ENCODE measurements at places on chromosomes 3 and 15.

DNA sequence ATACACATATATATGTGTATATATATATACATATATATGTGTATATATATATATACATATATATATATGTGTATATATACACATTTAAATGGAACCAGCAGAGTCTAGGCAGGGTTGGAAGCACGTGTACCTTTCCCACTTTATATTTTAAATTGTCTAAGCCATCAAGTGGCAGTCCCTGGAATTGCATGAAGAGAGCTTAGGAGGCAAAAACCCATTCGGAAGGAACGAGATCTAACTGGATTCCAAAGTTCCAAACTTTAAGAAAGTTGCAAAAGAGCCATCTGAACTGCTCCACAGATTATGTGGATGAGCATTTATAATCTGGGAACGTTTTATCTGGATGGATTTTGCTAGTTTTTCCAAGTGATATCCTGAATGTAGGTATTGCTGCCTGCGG is 186.5 kb downstream of the FOXP1 start:
- no peak for DNase-seq

DNA sequence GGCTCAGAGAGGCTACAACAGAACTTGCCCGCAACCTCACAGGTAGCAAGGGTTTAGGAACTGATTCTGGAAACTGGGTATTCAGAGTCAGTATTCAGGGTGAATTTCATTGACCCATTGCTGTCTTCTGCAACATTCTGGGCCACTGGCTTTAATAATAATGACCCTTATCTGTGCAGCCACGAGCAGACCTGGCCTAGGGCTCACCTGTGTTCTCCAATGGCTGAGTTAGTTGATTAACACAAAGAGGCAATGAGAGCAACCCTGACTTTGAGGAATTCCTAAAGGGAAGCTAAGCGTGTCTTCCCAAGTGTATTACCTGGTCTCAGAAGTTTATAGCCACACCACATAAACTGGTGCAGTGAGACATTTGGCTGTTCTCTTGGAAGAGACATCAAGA is 289.9 kb downstream of the EPHB1 start:
- DNase-seq, result no peak

GRCh38 chr15:80730387-80730786 is 35.3 kb downstream of the ABHD17C start:
- DNase-seq, result no peak

DNA sequence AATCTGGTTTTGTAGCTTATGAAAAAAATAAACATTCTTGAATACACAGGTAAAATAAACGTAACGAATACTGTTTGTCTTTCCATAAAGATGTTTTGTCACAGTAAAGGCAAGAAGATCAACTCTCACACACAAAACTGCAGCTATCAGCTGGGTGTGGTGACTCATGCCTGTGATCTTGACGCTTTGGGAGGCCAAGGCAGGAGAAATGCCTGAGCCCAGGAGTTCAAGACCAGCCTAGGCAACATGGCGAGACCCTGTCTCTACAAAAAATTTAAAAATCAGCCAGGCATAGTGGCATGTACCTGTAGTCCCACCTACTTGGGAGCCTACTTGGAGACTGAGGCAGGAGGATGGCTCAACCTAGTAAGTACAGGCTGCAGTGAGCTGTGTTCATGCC is 39.6 kb downstream of the CBLB start:
- no peak for DNase-seq

GRCh38 chr3:81764665-81765064 is 3.2 kb upstream of the GBE1 start:
- no peak for DNase-seq

GRCh38 chr3:71226565-71227269 is 356.8 kb downstream of the FOXP1 start:
- DNase-seq, result peak; percentile 65

- DNase-seq, result no peak
Measured at GRCh38 chr15:96298217-96298616, 32.3 kb upstream of the NR2F2 start.

GRCh38 chr3:44228900-44229299 is 12.8 kb upstream of the TOPAZ1 start:
- DNase-seq, result no peak

GRCh38 chr15:27324886-27325615 is 354.1 kb downstream of the GABRG3 start:
- no peak for DNase-seq

DNA sequence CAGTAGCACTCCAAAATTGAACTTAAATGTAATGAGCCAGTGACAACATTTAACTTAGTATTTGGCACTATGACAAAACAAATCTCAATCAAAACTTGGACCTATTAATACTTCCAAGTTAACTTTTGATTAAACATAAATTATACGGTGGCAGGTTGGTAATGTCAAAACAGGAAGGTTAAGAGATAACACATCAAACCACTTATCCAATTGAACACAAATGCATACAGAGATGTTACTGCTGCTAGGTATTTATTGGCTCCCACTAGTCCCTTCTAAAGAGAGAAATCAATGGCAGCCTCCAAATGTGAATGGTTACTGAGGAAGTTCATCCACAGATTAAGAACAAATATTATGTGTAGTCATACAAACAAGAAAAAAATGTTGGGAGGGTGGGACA is 1.8 kb downstream of the GSK3B start:
- no peak for DNase-seq

GRCh38 chr3:129313415-129313664 is 34.7 kb downstream of the HMCES start:
- no peak for DNase-seq

DNA sequence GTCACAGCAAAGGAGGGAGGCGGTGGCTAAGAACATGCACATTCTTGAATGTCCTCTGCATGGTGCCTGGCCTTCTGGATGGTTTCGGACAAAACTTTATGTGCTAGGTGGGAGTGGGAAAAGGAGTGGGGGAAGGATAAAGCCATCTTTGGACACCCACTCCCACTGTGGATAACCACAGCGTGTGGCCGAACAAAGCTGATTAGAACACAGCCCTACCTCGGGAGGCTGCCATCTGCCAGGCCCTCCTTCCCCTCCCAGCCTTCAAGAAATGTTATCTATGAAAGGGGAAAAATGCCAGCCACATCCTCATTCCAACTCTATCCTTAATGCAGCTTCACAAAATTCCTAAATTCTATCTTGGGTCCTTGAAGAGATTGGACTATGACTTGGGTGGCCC is 18.8 kb downstream of the AMOTL2 start:
- DNase-seq, result no peak

DNA sequence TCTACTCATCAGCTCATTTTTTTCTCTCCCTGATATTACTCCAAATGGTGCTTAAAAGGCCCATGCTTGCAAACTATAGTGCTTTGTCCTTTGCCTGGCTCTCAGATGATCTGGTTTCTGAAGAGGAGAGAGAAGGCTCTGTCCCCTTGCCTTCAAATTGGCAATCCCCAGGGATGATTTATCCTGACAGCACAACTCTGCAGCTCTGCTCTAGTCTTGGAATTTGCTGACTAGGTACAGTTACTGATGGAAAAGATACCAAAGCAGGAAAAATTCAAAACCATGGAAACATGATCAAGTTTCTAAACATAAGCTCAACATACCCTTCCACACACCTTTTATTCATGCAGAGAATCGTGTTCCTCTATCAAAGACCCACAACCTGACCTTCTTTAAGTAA is 106.7 kb upstream of the CADPS start:
- no peak for DNase-seq

DNA sequence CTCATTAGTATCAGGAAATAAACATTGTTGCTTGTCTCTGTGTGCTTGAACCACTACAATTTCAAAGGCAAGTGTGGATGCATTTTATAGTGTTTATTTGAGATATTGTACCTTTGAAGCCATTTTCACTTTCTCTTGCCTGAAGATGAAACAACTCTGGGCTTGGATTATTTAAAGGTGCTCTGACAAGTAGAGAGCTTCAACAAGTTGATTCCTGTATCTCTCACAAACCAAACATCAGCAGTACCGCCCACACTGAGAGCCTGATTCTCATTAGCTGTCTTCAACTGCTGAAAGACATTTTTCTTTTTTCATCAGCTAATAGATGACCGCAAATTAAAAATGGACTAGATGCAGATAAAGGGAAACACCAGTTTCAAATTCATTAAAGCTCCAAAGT is 806 bp upstream of the CERS3 start:
- DNase-seq, result no peak

DNA sequence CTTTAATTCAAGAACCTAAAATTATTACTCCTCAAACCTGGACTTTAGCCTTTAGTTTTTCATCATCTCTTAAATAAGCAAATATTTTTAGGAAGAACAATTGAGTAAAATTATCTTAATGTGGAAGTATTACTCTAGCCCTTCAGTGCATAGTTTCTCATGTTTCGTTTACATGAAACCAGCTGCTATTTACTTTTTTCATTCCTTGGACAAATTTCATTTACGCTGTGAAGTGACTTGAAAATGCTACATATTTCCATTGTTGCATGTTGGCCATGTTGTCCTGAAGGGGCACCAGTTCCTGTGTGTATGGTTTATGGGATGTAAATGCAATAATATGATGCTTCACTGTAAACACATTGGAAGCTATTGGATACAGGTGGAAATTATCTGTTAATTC is 49.9 kb downstream of the SLC25A26 start:
- no peak for DNase-seq

DNA sequence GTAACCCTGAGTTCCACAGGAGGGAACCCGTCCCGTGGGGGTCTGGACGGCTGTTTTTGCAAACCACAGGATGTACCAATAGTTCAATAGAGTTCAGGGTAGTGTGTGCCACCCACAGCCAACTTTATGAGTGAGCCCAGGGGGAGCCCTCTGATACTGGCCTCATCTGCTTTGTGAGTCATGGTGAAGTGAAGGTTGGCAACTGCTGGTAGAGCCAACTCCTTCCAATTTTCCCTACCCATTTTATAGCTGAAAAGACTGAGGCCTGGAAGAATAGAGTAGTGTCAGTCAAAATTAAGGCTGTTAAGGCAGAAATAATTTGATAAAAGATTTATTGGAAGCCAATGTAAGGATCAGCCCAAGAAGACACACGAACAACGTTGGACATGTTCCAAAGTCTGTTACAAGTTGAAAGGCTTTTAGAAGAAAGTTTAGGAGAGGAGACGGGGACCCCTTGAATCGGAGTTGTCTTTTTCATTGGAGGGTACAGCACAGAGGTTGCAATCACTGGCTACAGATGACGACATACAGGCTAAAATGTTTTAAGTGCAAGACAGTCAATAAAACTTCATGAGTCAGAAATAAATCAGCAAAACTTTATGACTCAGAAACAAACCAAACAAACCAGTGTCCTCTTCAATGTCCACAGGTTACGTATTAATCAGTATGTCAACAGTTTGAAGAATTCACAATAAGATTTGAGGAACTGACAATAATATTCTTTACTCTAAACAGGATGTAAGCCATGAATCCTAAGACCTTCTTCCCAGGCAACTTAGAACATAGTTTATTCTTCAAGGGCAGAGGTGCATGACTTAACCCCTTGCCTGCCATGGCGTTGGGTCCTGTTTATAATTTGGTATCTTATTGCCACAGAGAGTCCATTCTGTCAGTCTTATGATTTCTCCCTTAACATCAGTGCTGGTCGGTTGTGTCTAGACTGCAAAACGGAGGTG is 62.9 kb upstream of the NR2E3 start:
- DNase-seq, result no peak

- DNase-seq, result no peak
Measured at GRCh38 chr15:53982876-53983275, 4.6 kb downstream of the UNC13C start.

DNA sequence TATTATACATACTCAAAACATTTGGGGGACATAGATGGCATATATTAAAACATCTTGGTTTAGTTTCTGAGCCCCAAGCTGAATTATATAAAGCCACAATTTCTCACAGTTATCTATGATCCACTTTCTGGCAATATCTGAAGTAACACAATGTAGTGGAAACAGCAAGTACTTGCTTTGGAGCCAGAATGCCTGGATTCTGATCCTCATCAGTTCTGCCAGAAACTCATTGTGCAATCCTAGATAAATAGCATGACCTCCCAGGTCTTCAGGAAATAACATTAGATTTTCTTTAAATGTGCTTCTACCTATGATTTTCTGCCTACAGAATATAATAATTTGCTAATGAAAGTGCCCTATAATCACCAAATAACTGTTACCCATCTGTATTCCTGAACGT is 544.9 kb downstream of the NAALADL2 start:
- no peak for DNase-seq

DNA sequence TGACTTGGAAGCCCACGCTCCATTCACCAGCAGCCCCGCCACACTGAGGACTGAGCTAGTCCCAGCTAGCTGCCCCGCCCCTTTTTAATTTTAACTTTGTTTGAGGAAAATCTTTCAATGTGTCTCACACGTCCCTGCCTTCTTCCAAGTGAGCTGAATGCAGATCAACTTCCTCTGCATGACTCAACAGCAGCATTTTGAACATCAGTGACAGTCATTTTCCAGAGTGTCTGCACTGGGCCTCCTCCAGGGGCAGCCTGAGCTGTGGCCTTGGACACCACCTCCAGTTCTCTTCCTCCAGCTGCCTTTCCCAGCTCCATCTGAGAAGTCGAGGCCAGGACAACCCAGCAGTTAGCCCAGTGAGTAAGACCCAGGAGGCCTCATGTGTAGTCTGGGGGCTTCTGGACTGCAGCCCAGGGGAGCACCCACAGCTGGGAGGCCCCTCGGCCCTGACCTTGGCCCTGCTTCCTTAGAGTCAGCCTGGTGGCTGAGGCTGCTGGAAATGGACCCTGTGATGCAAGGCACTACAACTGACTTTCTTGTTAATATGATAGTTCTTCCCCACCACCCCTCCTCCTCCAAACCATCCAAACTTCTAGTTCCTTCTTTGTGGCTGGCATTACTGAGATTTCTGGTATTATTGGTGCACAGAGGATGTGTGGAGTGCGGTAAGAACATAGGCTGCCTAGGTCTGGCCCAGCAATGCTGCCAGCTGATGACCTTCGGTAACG is 21.4 kb upstream of the ESYT3 start:
- DNase-seq, result no peak

- no peak for DNase-seq
Measured at GRCh38 chr3:185825639-185826481, 1.0 kb upstream of the IGF2BP2 start.

- DNase-seq, result no peak
Measured at GRCh38 chr3:41029356-41029755, 169.9 kb upstream of the CTNNB1 start.

- no peak for DNase-seq
Measured at GRCh38 chr3:64945171-64945729, 257.4 kb upstream of the ADAMTS9 start.
